ENCODE measurements at places on chromosomes 3 and 15. TPM values are rescaled to one million over a fixed set of nuclear protein-coding genes. Genes with fewer than 3 reads are reported as not detected.

DNA sequence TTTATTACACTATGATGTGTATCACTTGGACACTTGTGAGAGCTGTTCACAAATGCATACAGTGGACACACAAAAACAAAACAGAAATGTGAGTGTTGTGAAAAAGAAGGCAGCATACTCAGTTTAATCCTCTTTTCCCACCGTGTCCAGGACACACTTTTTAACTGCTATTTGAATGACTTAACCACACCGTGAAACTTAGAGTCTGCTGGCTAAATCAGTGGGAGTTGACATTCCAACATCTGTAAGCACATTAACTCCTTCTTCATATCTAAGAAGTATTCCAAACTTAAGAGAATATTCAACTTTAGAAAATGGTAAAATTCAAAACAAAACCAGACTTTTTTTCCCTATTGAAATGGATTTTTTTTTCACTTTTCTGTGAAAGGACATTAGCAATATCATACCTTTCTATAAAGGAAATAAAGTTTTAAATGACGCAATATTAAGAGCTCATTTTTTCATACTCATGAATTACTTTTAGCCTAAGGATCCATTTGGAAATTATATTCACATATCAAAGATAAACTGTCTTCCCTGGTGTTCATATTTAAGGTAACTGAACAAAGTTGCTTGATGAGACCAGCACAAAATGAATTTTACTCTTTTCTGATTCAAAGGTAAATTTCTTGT lies 316.6 kb downstream of the RBMS3 start:
- peaks cover 6% of the 10 kb centered on the region for H3K4me1 ChIP-seq
- DNase-seq: no peak
- no peaks in the 10 kb centered on the region for H3K27me3 ChIP-seq
- H3K4me3 ChIP-seq: no peak overlapping the region
- no peak overlapping the region for H3K27ac ChIP-seq
- no peaks in the 10 kb centered on the region for H3K36me3 ChIP-seq

DNA sequence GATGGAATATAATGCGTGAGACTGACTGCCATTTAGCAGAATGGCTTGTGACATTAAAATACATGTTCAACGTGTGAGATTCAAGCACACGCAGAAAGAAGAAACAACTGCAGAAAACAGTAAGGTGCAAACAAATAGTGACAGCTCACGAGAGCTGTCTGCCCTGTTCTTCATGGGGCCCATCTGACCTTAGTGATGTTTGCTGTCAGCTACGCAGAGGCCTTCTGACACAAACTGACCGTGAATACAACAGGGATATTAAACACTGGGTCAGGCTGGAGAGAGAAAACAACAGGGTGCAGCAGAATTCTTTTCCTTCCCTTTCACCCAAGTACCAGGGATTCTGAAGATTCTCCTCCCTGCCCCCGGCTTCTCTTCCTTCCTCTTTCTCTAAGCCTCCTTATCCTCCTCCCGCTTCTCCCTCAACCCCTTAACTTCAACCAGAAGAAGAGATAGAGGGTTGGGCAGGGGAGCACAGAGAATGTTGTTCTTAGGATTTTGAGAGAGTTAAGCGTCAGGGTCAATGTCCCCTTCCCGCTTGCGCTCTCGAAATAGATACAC lies 2.1 kb downstream of the TNFAIP8L3 start:
- no peak overlapping the region for H3K27ac ChIP-seq
- DNase-seq: no peak
- no peak overlapping the region for H3K4me3 ChIP-seq
- no peaks in the 10 kb centered on the region for H3K27me3 ChIP-seq
- no peaks in the 10 kb centered on the region for H3K36me3 ChIP-seq
- no peaks in the 10 kb centered on the region for H3K4me1 ChIP-seq

- H3K27ac ChIP-seq: no peak overlapping the region
- DNase-seq: no peak
These were observed 873.9 kb downstream of the MCTP2 start for GRCh38 chr15:95105229-95105628.

- H3K27me3 ChIP-seq: no peaks in the 10 kb centered on the region
- no peak overlapping the region for H3K27ac ChIP-seq
- no peak overlapping the region for H3K4me3 ChIP-seq
- H3K4me1 ChIP-seq: no peaks in the 10 kb centered on the region
These were observed 440.9 kb downstream of the RBMS3 start for GRCh38 chr3:29721789-29722188.

DNA sequence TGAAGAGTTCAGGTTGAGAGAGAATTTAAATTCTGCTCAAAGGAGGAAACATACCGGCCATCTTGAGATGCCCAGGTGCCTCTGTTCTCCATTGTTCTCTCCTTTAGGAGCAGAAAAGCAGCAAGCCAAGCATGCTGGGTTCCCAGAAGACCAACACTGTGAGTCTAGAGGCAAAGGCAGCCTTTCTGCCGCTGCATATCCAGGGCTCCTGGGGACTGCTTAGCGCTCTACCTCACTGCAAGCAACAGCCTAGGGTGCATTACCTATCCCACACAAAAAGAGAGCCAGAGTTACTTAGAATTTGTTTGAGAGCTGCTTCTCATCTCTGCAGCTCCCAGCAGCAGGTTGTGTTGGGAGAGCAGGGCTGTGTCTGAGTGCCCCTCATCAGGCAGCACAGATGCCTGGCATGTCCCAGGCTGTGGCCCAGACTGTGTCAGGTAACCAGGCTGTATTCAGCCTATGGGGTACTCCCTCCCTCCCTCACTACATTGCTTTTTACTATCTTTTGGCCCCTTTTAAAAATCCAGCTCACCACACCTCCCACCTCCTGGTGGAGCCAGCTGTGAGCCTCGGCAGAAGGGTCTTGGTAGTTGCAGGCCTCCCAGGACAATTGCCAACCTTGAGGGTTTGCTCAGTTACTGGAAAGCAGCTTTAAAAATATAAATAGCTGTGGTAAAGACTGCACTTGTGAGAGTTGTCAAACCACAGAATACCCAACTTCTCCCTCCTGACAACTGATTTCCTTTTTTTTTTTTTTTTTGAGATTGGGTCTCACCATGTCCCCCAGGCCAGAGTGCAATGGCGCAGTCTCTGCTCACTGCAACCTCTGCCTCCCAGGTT lies 30.2 kb downstream of the BCL2L10 start:
- no peak overlapping the region for H3K27ac ChIP-seq
- H3K4me3 ChIP-seq: no peak overlapping the region
- DNase-seq: no peak
- no peaks in the 10 kb centered on the region for H3K36me3 ChIP-seq
- no peaks in the 10 kb centered on the region for H3K4me1 ChIP-seq
- H3K27me3 ChIP-seq: no peaks in the 10 kb centered on the region

DNA sequence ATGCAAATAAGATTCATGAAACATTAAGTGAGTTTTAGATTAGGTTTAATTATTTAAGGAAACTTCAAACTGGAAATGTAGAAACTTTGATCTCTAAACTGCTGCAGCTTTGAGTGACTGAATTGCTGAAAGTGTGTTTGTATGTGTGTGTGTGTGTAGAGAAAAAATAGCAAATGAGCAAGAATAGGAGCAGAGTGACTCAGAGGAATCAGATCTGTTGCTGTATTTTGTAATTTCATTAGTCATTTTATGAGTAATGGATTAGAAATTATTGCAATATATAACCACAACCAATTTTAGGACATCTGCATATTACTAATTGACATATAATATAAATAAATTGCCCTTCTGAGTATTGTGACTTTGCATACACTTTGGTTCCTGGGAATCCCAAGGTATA lies 52.8 kb upstream of the SLC9A9 start:
- H3K27ac ChIP-seq: no peak overlapping the region
- H3K4me3 ChIP-seq: no peak overlapping the region
- no peak for DNase-seq

- no peaks in the 10 kb centered on the region for H3K4me1 ChIP-seq
- no peak for DNase-seq
- no peak overlapping the region for H3K4me3 ChIP-seq
- H3K27me3 ChIP-seq: no peaks in the 10 kb centered on the region
These were observed 17.4 kb downstream of the SLC35A5 start for GRCh38 chr3:112579232-112579631.

DNA sequence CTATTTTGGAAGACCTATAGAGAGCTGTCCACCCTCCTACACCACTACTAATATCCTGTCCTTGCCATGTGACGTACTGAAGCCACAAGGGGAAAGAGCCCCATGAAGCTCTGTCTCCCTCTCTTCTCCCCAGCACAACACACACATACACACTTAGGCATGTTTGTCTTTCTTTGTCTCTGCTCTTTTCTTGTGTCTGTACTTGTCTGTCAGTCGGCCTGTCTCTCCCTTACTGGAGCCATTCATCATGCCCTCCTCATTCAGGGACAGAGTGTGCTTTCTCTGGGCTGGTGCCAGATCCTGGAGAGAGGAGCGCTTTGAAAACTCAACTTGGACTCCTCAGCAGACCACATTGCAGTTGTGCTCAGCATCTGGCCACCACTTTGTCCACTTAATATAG lies 47.6 kb downstream of the PSMD6 start:
- H3K36me3 ChIP-seq: peaks cover 10% of the 10 kb centered on the region
- H3K27me3 ChIP-seq: no peaks in the 10 kb centered on the region
- H3K4me3 ChIP-seq: no peak overlapping the region
- peak overlapping the region; percentile 6 for H3K27ac ChIP-seq
- H3K4me1 ChIP-seq: peaks cover 70% of the 10 kb centered on the region
- DNase-seq: peak; percentile 66

DNA sequence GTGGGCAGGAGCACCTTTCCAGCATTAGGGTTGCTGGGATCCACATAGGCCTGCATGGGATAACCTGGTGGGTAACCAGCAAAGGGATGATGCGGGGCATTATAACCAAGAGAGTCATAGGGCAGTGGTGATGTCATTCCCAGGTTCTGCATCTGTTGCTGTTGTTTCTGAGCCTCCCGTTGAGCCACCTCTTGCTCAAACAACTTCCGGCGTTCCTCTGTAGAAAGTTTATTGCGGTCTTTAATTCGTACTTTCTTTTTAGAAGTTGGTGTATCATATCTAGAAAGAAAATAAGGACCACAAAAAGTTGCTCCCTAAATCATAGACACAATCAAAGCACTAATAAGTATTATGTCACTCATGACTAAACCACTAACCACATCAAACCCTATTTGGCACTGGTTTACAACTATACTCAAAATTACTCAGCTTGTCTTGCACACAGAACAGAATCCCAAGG lies 77.8 kb downstream of the NBEAL2 start:
- H3K36me3 ChIP-seq: no peaks in the 10 kb centered on the region
- DNase-seq: no peak
- H3K4me3 ChIP-seq: no peak overlapping the region
- H3K27ac ChIP-seq: no peak overlapping the region

DNA sequence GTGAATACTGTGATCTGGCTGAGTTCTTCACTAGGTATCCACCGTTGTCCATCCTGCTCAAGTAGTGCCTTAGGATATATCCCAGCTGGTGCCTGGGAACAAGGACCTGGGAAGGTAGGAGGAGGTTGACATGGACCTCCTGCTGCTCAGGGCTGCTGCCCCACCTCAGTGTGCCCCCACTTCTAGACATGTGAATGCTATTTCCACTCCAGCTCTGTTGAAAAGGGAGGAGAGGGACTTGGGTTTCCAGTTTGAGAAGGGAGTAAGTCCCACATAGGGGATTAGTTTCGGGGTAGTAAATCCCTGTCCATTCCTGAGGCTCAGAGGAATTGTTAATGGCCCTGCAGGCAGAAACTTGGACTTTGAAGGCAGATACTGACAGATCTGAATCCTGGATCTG lies 32.9 kb upstream of the ETV5 start:
- no peaks in the 10 kb centered on the region for H3K36me3 ChIP-seq
- no peak overlapping the region for H3K4me3 ChIP-seq
- H3K27me3 ChIP-seq: no peaks in the 10 kb centered on the region
- H3K4me1 ChIP-seq: no peaks in the 10 kb centered on the region
- DNase-seq: no peak

GRCh38 chr3:22475665-22476240 lies 724.7 kb upstream of the ZNF385D start:
- no peak for DNase-seq
- no peaks in the 10 kb centered on the region for H3K36me3 ChIP-seq
- no peak overlapping the region for H3K4me3 ChIP-seq
- no peaks in the 10 kb centered on the region for H3K27me3 ChIP-seq

DNA sequence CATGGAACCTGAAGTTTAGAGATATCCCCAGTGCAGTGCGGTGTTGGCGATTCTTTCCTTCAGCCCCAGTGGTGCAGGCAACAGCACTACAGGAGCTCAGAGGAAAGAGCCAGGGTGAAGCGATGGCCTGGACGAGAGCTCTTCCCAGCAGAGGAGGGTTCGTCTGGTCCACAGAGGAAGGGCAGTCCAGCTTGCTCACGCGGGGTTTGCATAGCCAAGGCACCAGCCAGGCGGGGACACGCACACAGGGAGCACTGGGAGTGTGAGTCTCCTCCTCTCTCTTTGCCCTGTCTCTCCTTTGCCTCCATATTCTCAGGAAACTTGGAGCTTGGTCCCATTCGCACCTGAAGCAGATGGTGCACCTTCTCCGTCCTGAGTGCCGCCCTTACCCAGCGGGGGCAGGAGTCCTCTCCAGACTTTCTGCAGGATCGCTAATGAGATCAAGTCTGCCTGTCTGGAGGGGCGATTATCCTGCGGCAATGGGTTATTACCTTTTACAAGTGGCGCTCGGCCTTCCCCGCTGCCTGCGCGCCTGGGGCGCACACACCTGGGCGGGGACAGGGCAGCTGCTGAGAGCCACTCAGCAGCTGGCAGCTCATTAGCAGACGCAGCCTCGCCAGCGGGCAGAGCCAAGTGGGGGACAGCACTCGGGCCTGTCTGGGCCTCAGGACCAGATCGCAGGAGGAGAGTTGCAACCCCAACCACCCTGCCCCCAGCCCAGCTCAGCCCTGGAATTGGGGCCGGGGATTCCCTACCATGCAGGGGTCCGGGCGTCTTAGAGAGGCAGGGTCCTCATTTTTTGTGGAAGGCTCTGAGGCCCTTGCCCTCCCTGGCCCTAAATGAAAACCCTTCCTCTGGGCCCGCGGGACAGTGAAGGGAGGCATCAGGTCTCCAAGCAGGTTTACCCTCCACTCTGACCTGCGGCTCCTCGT lies 119.0 kb upstream of the MEF2A start:
- no peaks in the 10 kb centered on the region for H3K27me3 ChIP-seq
- H3K4me3 ChIP-seq: no peak overlapping the region
- DNase-seq: no peak
- H3K36me3 ChIP-seq: no peaks in the 10 kb centered on the region
- H3K27ac ChIP-seq: no peak overlapping the region

The PRR20G gene
- total RNA-seq: not detected

The ISLR gene
- total RNA-seq: 18.0 TPM

The WDR82 gene
- total RNA-seq: 87.0 TPM

The STRC gene
- total RNA-seq: not detected

The EPB42 gene
- not detected for total RNA-seq

The CELSR3 gene
- total RNA-seq: 0.19 TPM

The BCL2A1 gene
- not detected for total RNA-seq

The ATP10A gene
- 0.36 TPM for total RNA-seq

The CCR3 gene
- total RNA-seq: 0.62 TPM

Data from psoas muscle (tissue), 8 donors.